HFF-Myc (cell line): ENCODE measurements at places on chromosomes 4 and X.

DNA sequence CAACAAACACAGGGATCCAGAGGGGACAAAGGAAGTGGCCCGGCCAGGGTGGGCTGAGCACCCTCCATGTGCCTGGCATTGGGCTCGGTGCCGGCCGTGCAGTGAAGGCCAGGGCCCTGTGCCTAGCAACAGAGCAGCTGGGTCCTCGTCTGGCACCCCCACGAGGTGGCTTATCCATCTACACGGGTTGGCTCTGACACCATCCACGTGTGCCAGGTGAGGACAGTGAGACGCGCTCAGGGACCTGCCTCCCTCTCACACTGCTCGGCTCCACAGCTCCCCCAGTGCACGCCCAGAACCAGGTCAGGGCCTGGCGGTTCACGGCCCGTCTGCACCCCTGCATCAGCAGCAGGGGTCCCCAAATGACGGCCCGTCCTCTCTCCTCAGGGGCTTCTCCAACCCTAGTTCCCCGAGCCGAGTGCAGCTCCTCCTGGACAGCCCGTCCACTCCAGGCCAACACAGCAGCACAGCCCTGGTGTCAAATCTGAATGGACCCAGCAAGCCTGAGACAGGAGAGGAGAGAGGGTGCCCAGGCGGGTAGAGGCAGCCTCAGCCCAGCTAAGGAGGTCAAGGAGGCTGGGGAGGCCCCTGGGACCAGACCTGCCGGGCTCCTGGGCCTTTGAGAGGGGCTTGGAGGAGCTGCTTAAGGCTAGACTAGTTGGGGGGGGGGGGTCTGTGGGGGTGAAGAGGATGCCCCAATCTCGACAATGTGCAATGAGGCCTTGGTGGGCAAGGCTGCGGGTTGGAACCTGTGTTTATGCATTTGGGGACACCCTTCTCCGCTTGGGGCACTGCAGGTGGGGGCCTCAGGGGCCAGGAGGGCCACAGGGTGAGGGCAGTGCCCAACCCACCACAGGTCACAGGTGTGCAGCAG, 113.6 kb downstream of the FAM53A start:
- no peak for DNase-seq

DNA sequence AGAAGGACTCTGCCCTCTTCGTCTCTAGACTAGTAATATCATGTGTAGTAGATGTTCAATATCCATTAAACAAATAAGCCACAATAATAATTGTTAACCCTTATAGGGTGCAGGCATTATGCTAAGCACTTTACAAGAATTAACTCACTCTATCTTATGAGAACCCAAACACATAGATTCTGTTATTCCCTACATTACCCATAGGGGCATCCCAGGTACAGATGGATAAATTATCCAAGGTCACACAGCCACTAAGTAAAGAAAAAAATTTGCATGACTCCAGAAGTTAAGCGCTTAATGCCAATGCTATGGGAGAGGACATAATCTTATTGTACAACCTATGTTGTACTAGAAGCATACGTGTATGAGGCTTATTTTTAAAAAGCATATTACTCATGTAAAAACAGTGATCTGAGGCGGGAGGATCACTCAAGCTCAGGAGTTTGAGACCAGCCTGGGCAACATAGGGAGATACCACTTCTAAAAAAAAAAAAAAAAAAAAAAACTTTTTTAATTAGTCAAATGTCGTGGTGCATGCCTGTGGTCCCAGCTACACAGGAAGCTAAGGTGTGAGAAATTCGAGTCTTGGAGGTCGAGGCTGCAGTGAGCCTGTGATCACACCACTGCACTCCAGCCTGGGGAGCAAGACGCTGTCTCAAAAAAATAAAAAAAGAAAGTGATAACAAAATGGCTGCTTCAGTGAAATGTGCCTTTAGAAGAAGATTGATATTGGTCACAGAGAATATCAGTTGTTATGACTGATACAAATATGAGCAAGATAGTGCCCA, 13.6 kb downstream of the LDB2 start:
- DNase-seq = no peak

DNA sequence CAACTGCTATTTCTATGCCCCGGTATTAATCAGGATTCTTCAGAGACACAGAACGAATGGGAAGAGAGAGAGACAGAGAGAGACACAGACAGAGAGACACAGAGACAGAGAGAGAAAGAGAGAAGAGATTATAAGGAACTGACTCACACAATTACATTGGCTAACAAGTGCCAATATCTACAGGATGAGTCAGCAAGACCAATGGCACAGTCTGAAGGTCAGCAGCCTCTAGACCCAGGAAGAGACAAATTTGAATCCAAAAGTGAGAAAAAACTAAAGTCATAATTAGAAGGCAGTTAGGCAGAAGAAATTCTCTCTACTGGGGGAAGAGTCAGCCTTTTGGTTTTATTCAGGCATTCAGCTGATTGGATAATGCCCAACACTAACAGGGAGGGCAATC, 187.3 kb downstream of the MAB21L2 start:
- peak; percentile 16 for DNase-seq

GRCh38 chrX:129718676-129719075, 20.1 kb upstream of the XPNPEP2 start:
- DNase-seq = no peak

DNA sequence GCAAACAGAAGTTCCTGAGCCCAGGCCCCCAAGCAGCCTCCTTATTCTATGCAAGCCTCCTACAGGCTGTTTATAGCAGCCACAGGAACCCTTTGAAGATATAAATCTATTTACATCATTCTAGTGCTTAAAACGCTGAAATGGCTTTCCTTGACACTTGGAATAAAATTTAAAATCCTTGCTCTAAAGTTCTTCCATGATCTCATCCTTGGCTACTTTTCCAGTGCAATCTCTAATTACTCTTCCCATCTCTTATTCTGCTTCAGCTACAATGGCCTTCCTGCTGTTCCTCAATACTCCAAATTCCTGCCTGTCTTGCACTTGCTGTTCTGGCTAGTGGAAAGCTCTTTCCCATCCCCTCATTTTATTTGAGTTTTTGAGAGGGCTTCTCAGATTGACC, 634.2 kb upstream of the NR3C2 start:
- DNase-seq = no peak

GRCh38 chr4:170721812-170722373, 632.1 kb upstream of the AADAT start:
- DNase-seq = no peak

- no peak for DNase-seq
Measured at GRCh38 chr4:121308328-121308663, 72.5 kb downstream of the QRFPR start.

DNA sequence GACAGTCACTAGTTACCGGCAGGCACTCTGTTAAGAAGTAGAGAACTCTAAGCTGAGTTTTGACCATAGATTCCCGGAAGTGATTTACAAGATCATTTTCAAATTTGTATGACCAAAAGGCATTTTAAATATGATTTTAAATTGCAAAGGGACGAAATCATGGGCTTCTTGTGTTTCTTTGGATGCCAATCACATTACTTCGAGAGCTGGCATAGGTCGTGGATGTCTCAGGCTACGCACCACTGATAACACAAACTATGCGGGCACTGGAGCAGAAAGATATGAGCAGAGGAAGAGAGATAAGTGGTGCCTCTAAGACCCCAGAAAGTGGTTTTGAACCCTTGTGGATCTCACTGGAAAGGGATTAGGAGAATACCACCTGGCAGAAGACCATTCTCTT, 294.2 kb upstream of the FTHL17 start:
- DNase-seq = no peak

GRCh38 chr4:189129044-189129694, 811.5 kb upstream of the FRG1 start:
- DNase-seq = no peak

DNA sequence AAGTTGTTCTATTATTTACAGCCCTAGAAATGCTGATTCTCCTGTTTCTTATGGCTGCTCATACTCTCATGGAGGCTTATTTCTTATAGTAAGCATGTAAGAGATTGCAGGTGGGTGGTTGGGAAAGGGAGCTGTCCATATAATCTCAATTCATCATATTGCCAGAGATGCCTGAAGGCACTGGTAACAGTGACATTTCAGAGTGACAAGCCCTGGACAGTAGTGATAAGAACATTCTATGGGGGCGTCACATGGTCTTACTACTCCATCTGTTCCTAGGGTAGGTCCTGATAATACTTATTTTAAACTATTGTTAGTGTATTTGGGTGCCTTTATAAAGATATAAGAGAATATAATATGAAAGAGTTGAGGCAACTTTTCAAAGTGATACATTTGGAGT, 171.5 kb downstream of the CFAP299 start:
- DNase-seq = no peak

- no peak for DNase-seq
Measured at GRCh38 chr4:164706675-164707074, 47.3 kb upstream of the SMIM31 start.

GRCh38 chr4:176340871-176341685, 21.3 kb downstream of the SPCS3 start:
- DNase-seq = no peak

GRCh38 chr4:188138227-188138626, 1.0 kb upstream of the TRIML1 start:
- DNase-seq = no peak

DNA sequence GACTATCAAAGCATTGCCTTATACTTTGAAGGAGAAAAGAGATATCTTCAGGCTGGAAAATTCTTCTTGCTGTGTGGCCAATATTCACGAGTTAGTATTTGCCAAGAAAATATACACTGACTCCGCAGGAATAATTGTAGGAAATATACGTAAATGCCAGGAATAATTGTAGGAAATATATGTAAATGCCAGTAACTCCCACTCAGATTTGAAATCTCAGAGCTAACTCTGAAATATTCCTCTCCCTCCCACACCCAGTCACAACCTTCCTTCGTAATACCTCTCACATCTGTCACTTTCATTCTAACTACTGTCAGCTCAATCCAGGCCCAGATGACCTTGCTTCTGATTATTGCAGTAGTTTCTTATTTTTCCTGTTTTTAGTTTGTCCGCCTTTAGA, 73.5 kb downstream of the WDR19 start:
- DNase-seq = no peak

GRCh38 chr4:86759298-86759697, 89.9 kb downstream of the SLC10A6 start:
- no peak for DNase-seq

DNA sequence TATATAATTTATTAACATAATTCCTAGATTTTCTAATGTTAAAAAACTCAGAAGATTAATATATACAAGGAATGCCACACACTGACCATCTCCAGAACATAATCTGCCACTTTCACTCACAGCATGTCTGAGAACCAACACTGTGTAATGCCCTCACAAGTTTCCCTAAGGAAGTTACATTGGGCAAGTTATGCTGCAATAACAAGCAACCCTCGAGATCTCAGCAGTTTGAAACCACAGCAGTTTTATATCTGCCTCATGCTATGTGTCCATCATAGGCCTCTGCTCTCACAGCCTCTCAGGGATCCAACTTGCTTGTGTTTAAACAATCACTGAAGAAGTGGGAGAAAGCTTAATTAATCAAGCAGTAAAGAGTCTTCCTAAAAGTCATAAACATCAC, 250.0 kb upstream of the SLC7A11 start:
- no peak for DNase-seq

DNA sequence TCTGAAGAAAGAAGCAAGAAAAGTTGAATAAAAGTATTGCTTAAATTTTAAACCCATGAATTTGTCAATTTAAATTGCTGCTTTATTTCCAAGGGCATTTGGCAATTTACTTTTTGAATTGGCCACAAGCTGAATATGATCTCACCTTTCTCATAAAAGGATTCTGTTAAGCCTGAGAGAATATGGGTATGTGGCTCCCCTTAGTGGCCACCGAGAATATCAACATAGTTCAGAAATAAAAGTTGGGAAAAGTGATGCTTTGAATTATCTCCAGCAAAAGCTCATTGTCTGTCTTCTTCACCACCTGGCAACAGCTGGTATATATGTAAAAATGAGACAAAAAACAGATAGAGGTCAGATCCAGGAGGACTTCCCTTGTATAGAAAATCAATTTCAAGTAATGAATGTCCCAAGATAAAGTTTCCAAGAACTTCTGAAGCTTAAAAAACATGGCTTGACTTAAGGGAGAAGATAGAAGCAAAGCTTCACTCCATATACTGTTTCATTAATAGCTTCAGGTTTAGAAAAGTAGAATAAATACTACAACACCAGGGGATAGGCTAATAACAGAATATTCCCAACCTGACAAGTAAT, 290.7 kb upstream of the FAM241A start:
- DNase-seq = no peak

- DNase-seq = no peak
Measured at GRCh38 chr4:128323401-128323800, 35.8 kb upstream of the PGRMC2 start.

DNA sequence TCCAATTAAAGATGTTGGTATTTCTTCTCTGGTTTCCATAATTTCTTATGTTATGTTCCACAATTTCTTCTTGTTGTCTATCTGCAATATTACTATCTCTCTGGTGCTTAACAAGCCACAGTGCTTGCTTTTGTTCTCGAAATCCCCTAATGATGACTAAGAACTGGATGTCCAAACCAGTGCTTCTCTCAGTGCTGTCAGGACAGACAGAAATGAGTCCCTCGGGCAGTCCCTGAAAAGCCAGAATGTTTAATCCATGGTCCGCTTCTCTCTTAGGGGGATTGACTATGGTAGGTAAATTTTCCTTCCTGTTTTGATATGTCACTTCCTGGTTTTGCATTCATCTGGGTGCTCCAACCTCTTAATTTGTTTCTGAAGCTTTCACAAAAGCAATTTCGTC, 321.6 kb upstream of the PCDH10 start:
- DNase-seq = no peak

- DNase-seq = no peak
Measured at GRCh38 chr4:174873931-174874330, 44.2 kb upstream of the ADAM29 start.
